ENCODE measurements at places on chromosomes 1 and 21.

GRCh38 chr1:247487057-247487456, 29.2 kb upstream of the OR2B11 start:
- DNase-seq, result no peak

- no peak for DNase-seq
Observed at GRCh38 chr1:66275601-66276023, 258.3 kb upstream of the SGIP1 start.

DNA sequence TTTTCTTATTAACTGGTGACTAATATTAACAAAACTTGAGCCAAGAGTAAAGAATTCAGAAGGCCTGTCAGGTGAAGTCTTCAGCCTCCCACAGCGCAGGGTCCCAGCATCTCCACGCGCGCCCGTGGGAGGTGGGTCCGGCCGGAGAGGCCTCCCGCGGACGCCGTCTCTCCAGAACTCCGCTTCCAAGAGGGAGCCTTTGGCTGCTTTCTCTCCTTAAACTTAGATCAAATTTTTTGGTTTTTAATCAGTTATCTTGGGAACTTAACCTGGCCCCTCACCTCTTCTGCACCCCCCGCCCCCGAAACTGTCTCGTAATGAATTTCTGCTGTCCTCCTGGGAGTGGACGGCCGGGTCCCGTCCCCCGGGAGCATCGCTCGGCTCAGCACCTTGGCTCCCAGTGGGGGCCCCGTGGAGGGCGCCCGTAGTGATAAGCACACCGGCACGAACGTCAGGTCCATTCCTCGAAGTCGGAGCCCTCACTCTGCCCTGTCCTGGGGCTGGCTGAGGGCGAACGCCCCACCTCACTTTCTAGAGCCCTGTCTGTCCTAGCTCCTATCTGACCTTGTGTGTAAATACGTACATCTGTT, 29.5 kb upstream of the TRAPPC10 start:
- DNase-seq, result no peak

DNA sequence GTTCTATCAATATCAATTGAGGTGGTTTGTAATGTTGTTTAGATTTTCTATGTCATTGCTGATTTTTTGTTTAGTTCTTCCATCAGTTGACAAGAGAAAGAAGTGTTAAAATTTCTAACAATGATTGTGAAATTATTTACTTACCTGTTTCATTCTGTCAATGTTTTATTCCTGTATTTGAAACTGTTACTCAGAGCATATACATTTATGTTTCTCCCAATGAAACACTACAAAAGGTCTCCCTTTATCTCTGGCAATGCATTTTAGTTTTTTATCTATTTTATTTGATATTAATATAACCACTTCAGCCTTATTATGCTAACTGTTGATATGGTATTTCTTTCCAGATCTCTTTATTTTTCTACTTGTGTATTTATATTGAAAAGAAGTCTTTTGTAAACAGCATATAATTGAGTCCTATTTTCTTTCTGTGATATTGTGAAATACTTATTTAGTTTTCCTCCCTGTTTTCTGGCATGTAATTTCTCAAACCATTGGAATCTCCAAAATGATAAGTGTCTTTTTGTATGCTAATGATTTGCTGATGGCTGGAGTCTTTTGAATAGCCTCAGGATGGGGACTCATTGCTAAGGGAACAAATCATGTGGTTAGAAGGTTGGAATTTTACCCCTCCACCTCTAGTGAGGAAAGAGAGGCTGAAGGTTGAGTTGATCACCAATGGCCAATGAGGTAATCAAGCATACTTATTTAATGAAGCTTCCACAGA, 122.0 kb downstream of the ADSS2 start:
- no peak for DNase-seq

DNA sequence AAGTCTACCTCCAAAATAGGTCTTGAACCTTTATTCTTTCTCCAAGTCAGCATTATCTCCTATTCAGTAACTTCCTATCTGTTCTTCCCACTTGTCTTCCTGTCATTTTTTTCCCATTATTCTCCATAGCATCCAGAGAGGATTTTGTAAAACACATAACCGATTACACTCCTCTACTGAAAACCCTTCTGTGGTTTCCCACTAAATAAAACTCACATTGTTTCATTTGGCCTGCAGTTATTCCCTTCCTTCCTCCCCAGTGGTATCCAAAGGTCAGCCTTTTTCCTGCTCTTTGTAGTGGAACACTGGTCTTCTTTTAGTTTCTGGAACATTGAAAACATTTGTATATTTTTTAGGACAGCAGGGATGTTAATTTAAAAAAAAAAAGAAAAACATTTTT, 266.0 kb downstream of the GPR52 start:
- DNase-seq, result no peak

DNA sequence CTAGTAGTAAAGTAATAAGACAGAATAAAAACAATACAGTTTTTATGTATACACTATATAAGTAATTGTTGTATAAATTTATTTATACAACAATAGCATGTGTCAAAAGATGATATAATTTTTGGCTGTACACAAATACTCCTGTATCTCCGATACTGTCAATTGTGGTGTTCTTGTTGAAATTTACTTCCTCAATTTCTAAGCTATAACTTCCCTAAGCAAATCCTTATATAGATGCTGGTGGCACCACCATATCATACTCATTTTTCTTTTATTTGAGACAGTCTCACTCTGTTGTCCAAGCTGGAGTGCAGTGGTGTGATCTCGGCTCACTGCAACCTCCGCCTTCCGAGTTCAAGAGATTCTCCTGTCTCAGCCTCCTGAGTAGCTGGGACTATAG, 141.0 kb upstream of the HP1BP3 start:
- no peak for DNase-seq

DNA sequence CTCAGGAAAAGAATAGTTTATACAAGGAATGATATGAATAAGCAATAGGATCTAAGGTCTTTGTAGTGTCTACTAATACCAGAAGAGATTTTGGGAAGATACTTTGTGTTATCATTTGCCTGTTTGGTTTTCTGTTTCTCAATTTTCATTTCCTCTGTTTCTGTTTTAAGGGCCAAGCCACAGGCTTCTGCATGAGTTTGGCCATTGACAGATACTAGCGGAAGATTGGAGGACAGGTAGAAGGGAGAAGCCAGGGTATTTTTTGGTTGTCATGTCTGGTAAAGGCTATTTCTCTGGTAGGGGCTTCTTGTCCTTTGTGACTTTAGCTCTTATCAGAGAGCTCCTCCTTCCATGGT, 51.4 kb downstream of the HS2ST1 start:
- no peak for DNase-seq

GRCh38 chr1:39262802-39263201, 58.3 kb downstream of the MACF1 start:
- DNase-seq, result no peak

DNA sequence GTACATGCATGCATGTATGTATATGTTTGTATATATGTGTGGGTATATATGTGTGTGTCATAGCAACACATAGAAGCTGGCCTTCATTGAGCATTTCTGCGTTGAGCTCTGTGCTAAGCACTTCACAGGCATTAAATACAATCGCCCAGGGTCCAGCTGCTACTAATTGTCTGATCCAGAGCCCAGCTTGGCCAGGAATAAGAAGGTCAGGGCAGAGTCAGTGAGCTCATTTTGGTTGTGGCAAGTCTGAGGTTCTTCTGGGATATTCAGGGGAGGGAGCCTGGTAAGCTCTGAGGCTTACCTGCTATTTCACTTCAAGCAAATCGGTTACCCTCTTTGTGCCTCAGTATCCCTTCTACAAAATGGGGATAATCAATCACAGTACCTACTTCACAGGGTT, 59.6 kb downstream of the FOXO6 start:
- peak; percentile 12 for DNase-seq

GRCh38 chr1:186244825-186245224, 130.2 kb downstream of the TPR start:
- DNase-seq, result no peak

DNA sequence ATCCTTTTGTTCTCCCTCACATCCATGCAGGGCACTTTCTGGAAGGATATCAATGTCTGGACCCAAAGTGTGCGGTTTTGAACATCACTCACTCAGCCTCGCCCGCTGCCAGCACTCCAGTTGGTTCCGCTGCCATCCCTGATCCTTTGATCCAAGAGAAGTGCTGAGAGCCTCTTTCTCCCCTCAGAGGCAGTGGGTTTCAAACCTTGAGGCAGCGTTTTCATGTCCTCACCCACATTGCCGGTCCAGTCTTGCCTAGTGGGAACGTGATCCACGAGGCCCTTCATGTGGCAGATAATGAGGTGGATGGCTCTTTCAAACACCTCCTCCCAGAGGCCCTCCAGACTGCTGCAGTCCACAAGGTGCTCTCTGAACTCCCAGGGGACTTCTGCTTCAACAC, 122.2 kb downstream of the ACTL8 start:
- DNase-seq, result no peak

DNA sequence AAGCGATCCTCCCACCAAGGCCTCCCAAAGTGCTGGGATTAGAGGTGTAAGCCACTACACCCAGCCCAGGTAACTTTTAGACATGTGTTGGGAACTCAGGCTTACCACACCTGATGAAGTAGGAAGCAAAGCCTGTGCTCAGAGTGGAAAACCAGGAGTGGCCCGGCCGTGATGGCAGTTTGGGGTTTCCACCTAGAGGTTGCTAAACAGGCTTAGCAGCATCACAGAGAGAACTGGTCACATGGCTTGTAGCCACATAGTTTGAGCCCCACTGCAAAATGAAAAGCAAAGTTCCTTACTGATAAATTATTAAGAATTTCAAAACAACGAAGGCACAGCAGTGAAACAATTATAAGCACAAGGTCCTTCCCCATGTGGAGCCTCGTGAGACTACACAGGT, 142.6 kb upstream of the CXADR start:
- DNase-seq, result no peak

DNA sequence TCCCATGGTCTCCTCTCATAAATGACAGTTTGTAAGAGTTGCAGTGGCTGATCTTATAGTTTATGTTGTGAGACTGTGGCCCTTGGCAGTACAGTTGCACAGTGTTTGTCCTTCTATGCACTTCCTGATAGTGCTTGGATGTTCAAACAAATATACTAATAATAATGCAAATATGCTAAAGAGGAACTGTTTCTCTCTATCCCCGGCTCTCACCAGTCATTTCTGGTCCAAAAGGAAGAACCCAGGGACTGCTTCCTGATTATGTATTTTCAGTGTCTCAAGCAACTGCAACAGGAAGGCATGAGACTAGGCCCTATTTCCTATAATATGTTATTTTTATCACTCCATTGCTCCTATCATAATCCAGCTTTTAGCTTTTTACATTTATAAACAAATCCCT, 17.0 kb upstream of the SUCO start:
- DNase-seq, result no peak

DNA sequence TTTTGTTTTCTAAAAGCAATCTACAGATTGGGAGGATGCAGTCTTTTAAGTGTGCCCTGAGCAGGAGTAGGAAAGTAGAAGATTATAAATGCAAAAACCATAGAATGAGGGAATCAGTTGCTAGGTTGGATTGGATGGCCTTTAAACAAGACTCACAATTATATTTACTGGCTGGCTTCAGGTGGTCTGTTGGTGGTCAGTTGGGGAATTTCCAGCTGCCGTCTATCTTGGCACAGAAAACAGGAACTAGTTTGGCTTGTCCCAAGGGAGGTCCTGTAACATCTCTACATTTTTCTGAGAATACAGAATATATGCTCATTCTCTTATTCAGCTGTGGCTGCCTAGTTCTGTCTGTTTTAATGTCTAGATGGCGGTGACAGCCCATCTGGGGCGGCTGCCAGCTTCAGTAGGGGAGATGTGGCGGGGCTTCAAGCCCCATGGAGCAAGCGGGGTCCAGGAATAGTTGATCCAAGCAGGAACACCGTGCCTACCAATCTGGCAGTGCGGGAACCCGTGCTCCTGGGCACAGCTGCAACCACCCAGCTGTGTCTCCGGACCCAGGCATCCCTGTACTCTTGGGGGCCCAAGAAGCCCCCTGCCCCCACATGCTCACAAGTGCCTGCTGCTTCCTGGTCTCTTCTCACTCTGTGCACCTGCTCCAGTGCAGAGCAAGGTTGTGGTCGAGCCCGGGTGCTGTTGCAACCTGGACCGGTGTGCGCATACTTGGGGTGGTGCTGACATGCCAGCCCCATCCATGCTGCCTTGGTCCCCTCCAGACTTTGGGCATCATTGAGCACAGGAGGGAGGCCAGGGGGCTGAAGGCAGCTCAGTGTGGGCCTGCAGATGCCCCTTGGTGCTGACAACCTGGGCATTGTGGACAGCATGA, 1182.6 kb downstream of the AMY1C start:
- DNase-seq, result no peak

GRCh38 chr1:172512591-172512990, 20.4 kb upstream of the SUCO start:
- no peak for DNase-seq

DNA sequence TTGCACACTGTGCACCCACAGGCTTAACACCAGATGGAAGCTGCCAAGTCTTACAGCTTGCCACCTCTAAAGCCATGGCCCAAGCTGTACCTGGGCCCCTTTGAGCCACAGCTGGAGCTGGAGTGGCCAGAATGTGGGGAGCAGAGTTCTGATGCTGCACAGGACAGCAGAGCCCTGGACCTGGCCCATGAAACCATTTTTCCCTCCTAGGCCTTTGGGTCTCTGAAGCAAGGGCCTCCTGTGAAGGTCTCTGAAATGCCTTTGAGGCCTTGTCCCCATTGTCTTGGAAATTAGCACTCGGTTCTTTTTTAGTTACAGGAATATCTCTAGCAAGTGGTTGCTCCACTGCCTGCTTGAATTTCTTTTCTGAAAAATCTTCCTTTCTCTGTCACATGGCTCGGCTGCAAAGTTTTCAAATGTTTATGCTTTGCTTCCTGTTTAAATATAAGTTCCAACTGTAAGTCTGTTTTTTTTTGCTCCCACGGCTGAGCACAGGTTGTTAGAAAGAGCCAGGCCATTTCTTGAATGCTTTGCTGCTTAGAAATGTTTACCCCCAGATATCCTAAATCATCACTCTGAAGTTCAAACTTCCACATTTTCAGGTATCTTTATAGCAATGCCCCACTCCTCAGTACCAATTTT, 156.8 kb upstream of the GORAB start:
- DNase-seq, result no peak

GRCh38 chr1:23845163-23845562, 19.9 kb upstream of the HMGCL start:
- DNase-seq, result no peak

DNA sequence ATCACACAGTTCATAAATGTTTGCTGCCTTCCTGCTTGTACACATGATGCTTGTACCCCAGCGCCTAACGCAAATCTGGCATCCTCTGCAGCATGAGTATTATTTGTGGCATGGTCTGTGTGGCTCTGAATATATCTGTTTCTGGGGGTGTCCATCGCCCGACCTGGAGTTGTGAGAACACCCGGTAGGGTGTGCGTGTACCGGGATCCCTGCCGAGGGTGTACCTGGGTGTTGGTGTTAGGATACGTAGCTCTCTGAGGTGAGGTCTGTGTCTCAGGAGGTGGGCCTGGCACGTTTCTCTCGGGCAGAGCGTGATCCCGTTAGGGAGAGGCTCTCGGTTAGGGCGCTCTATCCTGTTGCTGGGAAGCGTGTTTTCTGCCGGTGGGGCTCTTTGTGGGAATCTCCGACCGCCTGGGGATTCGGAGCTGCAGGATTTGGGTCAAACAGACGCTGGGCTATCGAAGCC, 10.4 kb upstream of the CDC20 start:
- no peak for DNase-seq

- DNase-seq, result no peak
Observed at GRCh38 chr1:169240449-169241232, 127.0 kb downstream of the NME7 start.
